ENCODE measurements at places on chromosomes 5 and 9. TPM values are rescaled to one million over a fixed set of nuclear protein-coding genes. Genes with fewer than 3 reads are reported as not detected.
A peak's percentile ranks its signal among the peaks of the same experiment; 100 is the strongest.

- DNase-seq, result no peak
These were observed 249.4 kb downstream of the FAM170A start for GRCh38 chr5:119878712-119879111.

DNA sequence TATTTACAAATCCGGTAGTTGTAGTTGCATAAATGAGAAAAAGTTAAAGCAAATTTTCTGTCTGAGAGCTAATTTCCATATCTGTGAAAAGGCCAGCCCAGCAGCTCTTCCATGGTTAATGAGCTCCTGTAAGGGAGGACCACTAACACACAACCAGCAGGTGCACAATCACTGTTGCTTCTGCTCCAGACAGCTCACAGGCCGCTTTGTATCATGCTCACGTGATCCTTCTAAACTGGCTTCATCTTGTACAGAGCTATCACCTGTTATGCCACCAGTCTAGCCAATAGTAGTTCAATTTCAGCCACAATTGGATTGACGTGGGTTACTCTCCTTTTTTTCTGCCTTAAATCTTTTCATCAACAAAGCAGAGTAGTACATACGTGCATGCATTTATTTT, 38.3 kb upstream of the FBXL17 start:
- no peak for DNase-seq

The GFPT2 gene
- 17.7 TPM for polyA plus RNA-seq

DNA sequence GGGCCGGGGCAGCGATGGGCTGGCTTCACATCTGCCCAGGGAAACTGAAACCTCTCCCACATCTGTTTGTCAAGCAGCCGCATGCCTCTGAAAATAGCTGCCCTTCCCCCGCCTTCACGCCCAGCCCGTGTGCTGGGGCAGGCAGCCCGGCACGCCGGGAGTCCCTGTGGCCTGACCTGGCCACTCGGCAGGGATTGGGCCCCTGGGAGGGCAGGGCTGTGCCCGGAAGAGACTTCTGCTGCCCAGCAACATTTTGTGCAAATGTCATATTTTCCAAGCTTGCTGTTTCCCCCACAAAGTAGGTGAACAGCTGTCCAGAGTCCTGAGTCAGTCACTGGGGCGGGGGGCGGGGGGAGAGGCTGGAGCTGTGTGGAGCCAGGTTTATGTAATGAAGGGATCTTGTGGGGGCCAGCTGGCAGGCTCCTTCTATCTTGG, 8.2 kb downstream of the COL27A1 start:
- peak; percentile 60 for DNase-seq
